ENCODE measurements at places on chromosomes 4 and X. TPM values are rescaled to one million over a fixed set of nuclear protein-coding genes. Genes with fewer than 3 reads are reported as not detected.

The TMPRSS11B gene
- total RNA-seq = not detected

The GPR34 gene
- total RNA-seq = 7.2 TPM

The L1CAM gene
- total RNA-seq = 38.7 TPM

The ATP8A1 gene
- total RNA-seq = 33.2 TPM

The CYP2U1 gene
- 6.1 TPM for total RNA-seq

The CENPVL3 gene
- 0.70 TPM for total RNA-seq

The PCSK1N gene
- 38.5 TPM for total RNA-seq

The GPRIN3 gene
- 12.6 TPM for total RNA-seq

The FREM3 gene
- 0.12 TPM for total RNA-seq

The FAM193A gene
- 24.3 TPM for total RNA-seq

The UGT2B17 gene
- total RNA-seq = not detected

The KLHL15 gene
- total RNA-seq = 18.3 TPM

The EDA gene
- total RNA-seq = 11.7 TPM
